ENCODE measurements at places on chromosomes 7 and 10.

GRCh38 chr10:84412482-84412881, 84.1 kb downstream of the CCSER2 start:
- DNase-seq, result no peak

DNA sequence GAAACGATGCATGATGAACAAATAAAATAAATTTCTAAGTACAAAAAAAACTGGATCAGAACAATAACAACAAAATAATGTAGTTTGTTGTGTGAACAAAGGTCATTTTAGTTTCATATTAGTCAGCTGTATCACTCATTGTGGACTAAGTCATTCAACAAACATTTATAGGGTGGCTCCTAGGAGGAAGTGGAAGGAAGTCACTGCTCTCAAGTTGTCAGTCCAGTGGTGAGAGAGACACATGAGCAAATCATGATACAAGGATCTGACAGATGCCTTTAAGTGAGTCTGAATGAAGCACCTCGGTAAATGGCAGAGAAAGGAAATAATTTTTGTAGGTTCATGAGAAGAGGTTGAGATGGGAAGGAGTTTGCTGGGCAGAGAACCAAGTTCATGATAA, 56.8 kb downstream of the EPDR1 start:
- DNase-seq, result no peak

- no peak for DNase-seq
Measured at GRCh38 chr10:62025901-62026879, 124.7 kb downstream of the ARID5B start.

- DNase-seq, result no peak
Measured at GRCh38 chr7:45001138-45001694, 1.2 kb downstream of the CCM2 start.

GRCh38 chr10:127905001-127905847, 1.7 kb upstream of the PTPRE start:
- no peak for DNase-seq

DNA sequence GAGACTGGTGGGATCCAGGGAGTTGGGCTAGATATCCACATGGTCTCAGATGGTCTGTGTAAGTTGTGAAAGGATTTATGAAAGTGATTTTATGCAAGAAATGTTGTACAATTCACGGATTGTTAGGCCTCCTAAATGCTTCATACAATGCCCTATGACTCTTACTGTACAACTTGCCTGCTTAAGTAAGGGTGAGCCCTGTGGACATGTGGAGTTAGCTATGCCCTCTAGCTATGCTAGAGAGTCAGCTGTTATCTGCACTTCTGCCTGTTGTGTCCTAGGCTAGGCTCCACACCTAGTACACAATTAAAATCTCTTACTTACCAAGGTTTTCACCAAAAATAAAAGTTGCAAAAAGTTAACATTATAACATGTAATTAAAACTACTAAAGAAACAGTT, 1.7 kb upstream of the CFAP43 start:
- no peak for DNase-seq

DNA sequence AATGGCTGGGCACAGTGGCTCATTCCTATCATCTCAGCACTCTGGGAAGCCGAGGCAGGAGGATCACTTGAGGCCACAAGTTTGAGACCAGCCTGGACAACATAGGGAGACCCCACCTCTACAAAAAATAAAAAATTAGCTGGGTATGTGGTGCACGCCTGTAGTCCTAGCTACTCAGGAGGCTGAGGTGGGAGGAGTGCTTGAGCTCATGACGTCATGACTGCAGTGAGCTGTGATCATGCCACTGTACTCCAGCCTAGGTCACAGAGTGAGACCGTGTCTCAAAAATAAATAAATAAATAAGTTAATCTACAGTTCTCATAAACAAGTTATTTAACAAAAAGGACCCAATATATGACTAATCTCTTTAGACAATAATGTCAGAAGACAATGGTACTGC, 76.2 kb downstream of the TPK1 start:
- no peak for DNase-seq

Measured in urinary bladder (tissue), 4 donors.